ENCODE measurements at places on chromosomes 5 and 9.

DNA sequence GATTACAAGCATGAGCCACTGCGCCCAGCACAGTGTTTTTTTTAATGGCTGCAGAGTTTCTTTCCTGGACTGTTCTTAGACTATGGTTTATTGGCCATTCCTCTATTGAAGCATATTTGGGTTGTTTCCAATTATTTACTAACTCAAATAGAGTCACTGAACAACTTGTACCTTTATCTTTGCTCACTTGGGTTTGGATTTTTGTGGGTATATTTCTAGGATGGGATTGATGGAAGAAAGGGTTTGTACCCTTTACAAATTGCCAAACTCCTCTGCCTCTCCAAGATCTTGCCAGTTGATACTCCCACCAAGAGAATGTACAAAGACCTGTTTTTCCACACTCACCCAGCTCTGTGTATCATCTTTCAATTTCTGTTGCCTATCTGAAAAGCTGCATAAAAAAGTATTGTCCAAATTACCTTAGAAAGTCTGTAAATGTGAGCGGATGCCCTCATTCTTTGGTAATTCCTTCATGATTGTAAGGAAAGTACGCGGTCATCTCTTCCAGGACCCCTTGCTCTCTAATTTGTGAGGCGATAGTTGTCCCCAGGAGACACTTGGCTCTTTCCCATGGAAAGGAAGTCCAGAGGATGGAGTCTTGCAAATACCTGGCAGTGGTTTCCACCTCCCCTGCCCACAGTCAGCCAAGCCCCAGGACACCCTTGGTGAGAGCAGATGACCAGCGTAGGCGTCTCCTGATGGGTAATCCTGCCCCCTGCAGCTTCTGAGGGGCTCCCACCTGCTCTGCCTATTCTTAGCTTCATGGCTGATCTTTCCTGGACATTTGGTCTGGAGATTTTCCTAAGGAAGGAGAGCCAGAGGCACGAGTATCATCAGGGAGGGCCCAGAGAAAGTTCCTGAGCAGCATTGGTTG is 33.0 kb downstream of the ARHGEF37 start:
- no peak for DNase-seq

GRCh38 chr5:117242028-117242427 is 667.4 kb upstream of the SEMA6A start:
- no peak for DNase-seq

DNA sequence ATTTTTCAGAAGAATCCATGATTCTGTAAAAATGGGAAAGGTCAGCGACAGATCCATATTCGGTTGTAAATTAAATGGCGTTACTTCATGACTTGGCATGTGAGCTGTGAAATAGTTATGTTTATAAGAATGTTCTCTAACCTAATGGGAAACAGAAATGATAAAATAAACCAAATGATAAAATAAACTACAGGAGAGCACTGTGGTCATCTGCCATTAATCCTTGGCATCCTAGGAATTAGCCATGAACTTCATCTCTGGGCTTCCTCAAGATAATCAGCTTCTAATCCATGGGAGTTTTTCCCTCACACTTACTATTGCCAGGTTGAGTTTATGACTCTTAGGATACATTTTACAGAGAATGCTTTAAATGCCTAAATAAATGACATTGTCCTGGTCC is 94.6 kb upstream of the SLC30A5 start:
- DNase-seq = no peak

DNA sequence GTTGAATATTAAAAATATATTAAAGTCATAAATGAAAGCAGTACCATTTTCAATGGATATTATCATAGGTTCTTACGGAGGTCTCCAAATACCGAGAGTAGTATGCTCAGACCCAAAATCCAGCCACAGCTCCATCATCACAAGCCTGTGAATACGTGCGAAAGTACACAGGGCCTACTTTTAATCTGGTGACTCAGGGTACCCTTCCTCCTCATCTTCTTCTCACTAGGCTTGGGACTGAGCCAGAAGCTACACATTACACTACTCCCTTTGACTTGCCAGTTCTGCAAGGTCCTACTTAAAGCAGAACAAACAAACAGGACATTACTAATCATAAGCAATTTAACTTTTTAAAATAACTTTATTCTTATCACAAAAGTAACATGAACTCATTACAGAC is 7.6 kb upstream of the RIC1 start:
- no peak for DNase-seq

DNA sequence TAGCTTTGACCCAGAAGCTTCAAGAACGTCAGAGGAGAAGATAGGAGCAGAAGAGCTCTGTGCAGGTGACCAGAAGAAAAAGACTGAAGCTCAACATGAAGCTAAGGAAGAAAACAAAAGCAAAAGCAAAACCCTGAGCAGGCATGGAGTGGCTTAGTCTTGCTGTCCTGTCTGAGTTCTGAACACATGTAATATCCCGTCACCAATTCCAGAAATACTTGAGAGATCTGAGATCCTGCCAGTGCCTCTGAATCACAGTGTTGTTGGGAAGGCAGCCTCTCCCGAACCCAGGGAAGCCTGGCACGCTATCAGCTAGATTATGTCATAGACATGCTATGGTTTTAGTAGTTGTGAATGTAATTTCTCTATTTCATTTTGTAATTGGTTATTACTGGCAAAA is 235.7 kb downstream of the ICE1 start:
- DNase-seq = no peak

GRCh38 chr9:81083854-81084512 is 605.4 kb downstream of the TLE1 start:
- no peak for DNase-seq

- no peak for DNase-seq
Measured at GRCh38 chr9:89488131-89488530, 9.8 kb downstream of the SEMA4D start.

DNA sequence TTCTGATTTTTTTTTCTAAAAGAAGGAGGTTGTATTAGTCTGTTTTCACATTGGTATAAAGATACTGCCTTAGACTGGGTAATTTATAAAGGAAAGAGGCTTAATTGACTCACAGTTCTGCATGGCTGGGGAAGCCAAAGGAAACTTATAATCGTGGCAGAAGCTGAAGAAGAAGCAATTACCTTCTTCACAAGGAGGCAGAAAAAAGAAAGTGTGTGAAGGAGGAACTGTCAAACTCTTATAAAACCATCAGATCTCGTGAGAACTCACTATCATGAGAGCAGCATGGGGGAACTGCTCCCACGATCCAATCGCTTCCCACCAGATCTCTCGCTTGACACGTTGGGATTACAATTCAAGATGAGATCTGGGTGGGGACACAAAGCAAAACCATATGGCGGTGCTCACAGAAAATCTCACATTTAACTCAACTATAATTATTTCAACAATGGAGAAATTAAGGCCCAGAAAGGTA is 27.1 kb downstream of the DPYSL3 start:
- no peak for DNase-seq

GRCh38 chr5:321230-321725 is at the start of gene AHRR:
TSS of gene AHRR (plus strand) at chr5:321714. CDS start at chr5:343903, 22,189 bp downstream.
- peak; percentile 86 for DNase-seq

GRCh38 chr5:138078006-138078643 is 5.7 kb upstream of the WNT8A start:
- DNase-seq = no peak

GRCh38 chr5:172904643-172905345 is 54.4 kb upstream of the RPL26L1 start:
- no peak for DNase-seq

GRCh38 chr5:127962491-127962890 is 121.1 kb upstream of the SLC12A2 start:
- DNase-seq = no peak

- no peak for DNase-seq
Measured at GRCh38 chr9:108845507-108845906, 10.3 kb downstream of the ACTL7B start.
